ENCODE measurements at places on chromosomes 16 and 17. TPM values are rescaled to one million over a fixed set of nuclear protein-coding genes. Genes with fewer than 3 reads are reported as not detected.

The UBE2Z gene
- total RNA-seq: 81.8 TPM

The SULT1A3 gene
- total RNA-seq: 2.3 TPM

The SBK1 gene
- under 0.01 TPM for total RNA-seq

The STUB1 gene
- 111 TPM for total RNA-seq

The HOXB6 gene
- total RNA-seq: 10.2 TPM

The SCGB1C2 gene
- not detected for total RNA-seq

The SPEM3 gene
- not detected for total RNA-seq

The DOC2B gene
- 13.4 TPM for total RNA-seq

The TBC1D3K gene
- not detected for total RNA-seq

The CHST6 gene
- total RNA-seq: 0.16 TPM

The KRTAP1-5 gene
- total RNA-seq: not detected

The FSCN2 gene
- 1.1 TPM for total RNA-seq

The CLEC18A gene
- total RNA-seq: 0.50 TPM

The DNAAF1 gene
- total RNA-seq: not detected

Measured in bladder microvascular endothelial cell (primary cell).